ENCODE measurements at places on chromosomes 11 and 22.

DNA sequence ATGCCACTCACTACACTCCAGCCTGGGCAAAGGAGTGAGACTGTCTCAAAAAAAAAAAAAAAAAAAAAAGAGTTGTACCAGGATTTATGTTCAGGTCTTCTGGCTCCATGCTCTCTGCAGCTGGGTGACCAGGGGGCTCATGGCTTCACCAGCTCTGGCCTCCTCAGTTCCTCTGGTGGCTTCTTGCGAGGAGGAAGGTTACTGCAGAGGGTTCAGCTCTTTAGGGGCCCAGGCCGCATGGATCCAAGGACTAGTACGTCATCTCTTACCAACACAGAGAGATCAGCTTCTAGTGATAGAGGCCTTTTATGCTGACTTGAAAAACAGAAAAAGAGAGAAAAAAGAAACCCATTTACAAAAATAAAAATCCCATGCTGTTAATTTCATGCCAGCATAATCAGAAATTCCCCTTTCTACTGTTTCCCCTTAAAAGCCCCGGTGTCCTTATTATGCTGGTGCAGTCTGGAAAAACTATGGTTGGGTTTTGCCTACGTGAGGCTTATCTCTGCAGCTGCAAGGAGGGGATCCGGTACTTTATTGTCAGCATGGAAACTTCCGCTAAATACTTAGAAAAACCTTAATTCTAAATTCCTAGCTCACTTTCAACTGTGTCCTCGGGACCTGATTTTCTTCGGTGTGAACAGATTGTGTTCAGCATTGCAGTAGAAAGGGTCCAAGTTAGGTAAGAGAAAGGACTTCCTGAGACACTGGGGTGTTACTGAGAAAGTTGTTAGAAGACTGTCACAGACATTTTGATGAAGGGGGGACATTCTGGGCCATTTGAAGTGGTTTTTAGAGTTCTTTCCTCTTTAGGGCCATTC is 13.7 kb downstream of the ZBTB16 start:
- no peak for DNase-seq

GRCh38 chr11:107856981-107857517 is 1.5 kb downstream of the SLC35F2 start:
- no peak for DNase-seq

DNA sequence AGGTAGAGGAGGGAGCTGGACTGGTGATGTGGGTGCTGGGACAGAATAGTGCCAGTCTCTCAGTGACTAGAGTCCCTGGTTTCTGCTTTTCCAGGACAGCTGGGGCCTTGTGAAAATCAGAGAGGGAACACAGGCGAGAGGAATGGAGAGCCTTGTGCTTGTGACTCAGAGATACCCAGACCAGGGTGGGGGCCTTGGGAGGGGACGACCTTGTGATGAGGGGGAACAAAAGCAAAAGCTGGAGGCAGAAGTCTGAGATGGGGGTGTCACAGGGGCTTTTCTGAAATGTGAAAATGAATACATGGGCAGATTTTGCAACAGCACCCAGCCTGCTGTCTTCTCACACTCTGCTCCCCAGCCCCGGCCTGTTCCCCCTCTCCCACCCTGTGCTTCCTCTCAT is 3.4 kb upstream of the NR1H3 start:
- DNase-seq, result no peak

- no peak for DNase-seq
Measured at GRCh38 chr22:47551431-47551775, 789.0 kb downstream of the TBC1D22A start.

- DNase-seq, result no peak
Measured at GRCh38 chr11:2580571-2581001, 119.2 kb downstream of the KCNQ1OT1 start.
